A549 treated with CpdA at 1 μM for 4 hours (cell line): ENCODE measurements at places on chromosomes 16 and 17. TPM values are rescaled to one million over a fixed set of nuclear protein-coding genes. Genes with fewer than 3 reads are reported as not detected.

The HSD17B2 gene
- not detected in 5 replicates for total RNA-seq

The CIAPIN1 gene
- 69.6 to 90.0 TPM (median 71.2 TPM) in 5 replicates for total RNA-seq

The BRCA1 gene
- 23.2 to 32.9 TPM (median 27.6 TPM) in 5 replicates for total RNA-seq

The LYZL6 gene
- total RNA-seq: not detected in 5 replicates

The PRSS8 gene
- 0.21 to 0.33 TPM (median 0.24 TPM) in 5 replicates for total RNA-seq

The PSMD7 gene
- total RNA-seq: 129 to 196 TPM (median 143 TPM) in 5 replicates

The C1QTNF1 gene
- 35.4 to 45.3 TPM (median 37.4 TPM) in 5 replicates for total RNA-seq

The SGCA gene
- 0.84 to 1.9 TPM (median 1.5 TPM) in 5 replicates for total RNA-seq

The PTGES3L gene
- total RNA-seq: 0.55 to 0.99 TPM (median 0.84 TPM) in 5 replicates

The STX1B gene
- total RNA-seq: 1.4 to 2.2 TPM (median 1.7 TPM) in 5 replicates

The HNF1B gene
- total RNA-seq: 26.3 to 30.4 TPM (median 27.5 TPM) in 5 replicates

The PSMD12 gene
- 96.0 to 119 TPM (median 98.7 TPM) in 5 replicates for total RNA-seq

The SLFN12 gene
- 0.08 TPM in 1 of 5 replicates, not detected in the others for total RNA-seq

The LPO gene
- total RNA-seq: not detected in 5 replicates
